ENCODE measurements at places on chromosomes 12 and 14. TPM values are rescaled to one million over a fixed set of nuclear protein-coding genes. Genes with fewer than 3 reads are reported as not detected.

Gene WIF1
- total RNA-seq = not detected

Gene CNIH1
- 83.0 TPM for total RNA-seq

Gene TRPV4
- not detected for total RNA-seq

Gene GYS2
- 0.24 TPM for total RNA-seq

Gene DDN
- total RNA-seq = 0.29 TPM

Gene PIWIL1
- not detected for total RNA-seq

Gene CSAD
- total RNA-seq = 43.6 TPM

Gene KRT73
- total RNA-seq = 0.61 TPM

Gene NPFF
- not detected for total RNA-seq

Data from T-helper 1 cell treated with Interleukin-12 subunit alpha and Interleukin-12 subunit beta and Interleukin-4 antibody, amounts not matched to agents 30 ng/mL and 1 ng/mL, for 36 hours (primary cell).